ENCODE measurements at places on chromosomes 7 and 10. TPM values are rescaled to one million over a fixed set of nuclear protein-coding genes. Genes with fewer than 3 reads are reported as not detected.

ZNF212 gene
- 5.4 TPM for total RNA-seq

GRCh38 chr7:95716357-95717122, 55.8 kb upstream of the DYNC1I1 start:
- H3K4me3 ChIP-seq: no peak overlapping the region
- no peak overlapping the region for H3K27ac ChIP-seq
- no peaks in the 10 kb centered on the region for H3K4me1 ChIP-seq
- H3K36me3 ChIP-seq: no peaks in the 10 kb centered on the region

CCDC172 gene
- not detected for total RNA-seq

GRCh38 chr10:124747745-124748144, 3.6 kb upstream of the FAM53B start:
- peaks cover 3% of the 10 kb centered on the region for H3K4me1 ChIP-seq
- peaks cover 10% of the 10 kb centered on the region for H3K36me3 ChIP-seq
- H3K4me3 ChIP-seq: no peak overlapping the region
- no peaks in the 10 kb centered on the region for H3K27me3 ChIP-seq
- H3K27ac ChIP-seq: no peak overlapping the region

LGI1 gene
- 21.1 TPM for total RNA-seq
